ENCODE measurements at places on chromosomes 6 and 20. TPM values are rescaled to one million over a fixed set of nuclear protein-coding genes. Genes with fewer than 3 reads are reported as not detected.

PDYN gene
- not detected for total RNA-seq

CRISP3 gene
- not detected for total RNA-seq

MUC21 gene
- total RNA-seq: not detected

PTGIS gene
- not detected for total RNA-seq

PAK1IP1 gene
- 4.6 TPM for total RNA-seq

BMP2 gene
- 0.66 TPM for total RNA-seq

CEP85L gene
- total RNA-seq: 75.0 TPM

DNA sequence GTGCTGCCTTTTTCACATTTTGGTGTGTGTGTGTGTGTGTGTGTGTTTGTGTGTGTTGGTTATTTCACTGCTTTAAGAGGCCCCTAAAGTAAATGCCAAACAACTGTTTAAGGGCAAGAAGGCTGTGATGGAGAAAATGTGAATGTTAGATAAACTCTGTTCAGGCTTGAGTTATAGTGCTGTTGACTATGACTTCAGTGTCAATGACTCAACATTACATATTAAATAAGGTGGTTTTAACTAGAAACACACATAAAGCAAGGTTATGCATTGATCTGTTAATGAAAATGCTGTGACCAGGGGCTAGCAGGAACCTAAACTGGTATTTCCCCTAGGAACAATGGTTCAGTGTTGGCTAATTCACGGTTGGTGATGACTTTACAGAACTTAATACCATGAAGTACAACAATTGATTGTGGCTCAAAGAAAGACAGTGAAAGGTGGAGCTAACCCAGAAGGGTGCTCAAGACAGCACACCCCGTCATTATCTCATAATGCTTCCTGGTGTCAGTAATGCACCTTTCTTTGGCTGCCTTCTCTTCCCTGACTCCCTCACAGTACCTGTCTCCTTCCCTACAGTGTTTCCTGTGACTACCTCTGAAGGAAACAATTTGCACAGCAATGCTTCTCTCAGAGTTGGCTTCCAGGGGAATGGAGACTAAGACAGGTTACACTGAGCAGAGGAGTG lies 116.1 kb downstream of the RIN2 start:
- no peaks in the 10 kb centered on the region for H3K36me3 ChIP-seq
- DNase-seq: no peak
- no peak overlapping the region for H3K27ac ChIP-seq
- H3K4me1 ChIP-seq: no peaks in the 10 kb centered on the region
- H3K27me3 ChIP-seq: no peaks in the 10 kb centered on the region

DNA sequence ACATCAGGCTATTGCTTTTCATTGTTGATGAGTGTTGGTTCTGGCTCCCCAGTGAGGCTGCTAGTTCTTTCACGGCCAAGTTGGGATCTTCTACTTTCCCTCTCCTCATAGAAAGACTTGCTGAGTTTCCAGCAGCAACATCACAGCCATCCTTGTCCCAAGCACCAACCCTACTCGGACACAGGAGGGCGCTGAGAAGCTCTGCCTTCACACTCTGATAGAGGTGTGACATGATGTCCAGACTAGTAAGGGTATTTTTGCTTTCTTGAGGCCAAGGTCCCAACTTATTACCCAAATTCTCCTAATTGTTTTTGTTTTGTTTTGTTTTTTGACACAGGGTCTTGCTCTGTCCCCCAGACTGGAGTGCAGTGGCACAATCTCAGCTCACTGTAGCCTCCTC lies 3.0 kb upstream of the GCM1 start:
- no peaks in the 10 kb centered on the region for H3K36me3 ChIP-seq
- no peaks in the 10 kb centered on the region for H3K27me3 ChIP-seq
- no peak overlapping the region for H3K27ac ChIP-seq
- no peak for DNase-seq

- H3K36me3 ChIP-seq: no peaks in the 10 kb centered on the region
- H3K27me3 ChIP-seq: no peaks in the 10 kb centered on the region
- no peak for DNase-seq
- no peak overlapping the region for H3K27ac ChIP-seq
Observed at GRCh38 chr6:107625264-107625663, 135.3 kb downstream of the SOBP start.

- no peak overlapping the region for H3K4me3 ChIP-seq
- no peaks in the 10 kb centered on the region for H3K27me3 ChIP-seq
- no peak for DNase-seq
- H3K27ac ChIP-seq: no peak overlapping the region
- peaks cover 22% of the 10 kb centered on the region for H3K36me3 ChIP-seq
Observed at GRCh38 chr6:18216411-18216810, 47.9 kb downstream of the DEK start.

DNA sequence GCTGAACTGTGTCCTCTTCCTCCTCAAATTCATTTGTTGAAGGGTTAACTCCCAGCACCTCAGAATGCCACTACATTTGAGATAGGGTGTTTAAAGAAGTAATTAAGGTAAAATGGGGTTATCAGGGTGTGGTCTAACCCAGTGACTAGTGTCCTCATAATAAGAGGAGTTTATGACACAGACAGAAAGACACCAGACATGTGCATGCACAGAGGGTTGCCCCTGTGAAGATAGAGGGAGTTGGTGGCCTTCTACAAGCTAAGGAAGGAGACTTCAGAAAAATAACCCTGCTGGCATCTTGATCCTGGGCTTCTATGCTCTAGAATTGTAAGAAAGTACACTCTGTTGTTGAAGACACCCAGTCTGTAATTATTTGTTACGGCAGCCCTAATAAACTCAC lies 24.9 kb upstream of the EDN1 start:
- peaks cover 5% of the 10 kb centered on the region for H3K4me1 ChIP-seq
- H3K27ac ChIP-seq: no peak overlapping the region
- DNase-seq: no peak
- H3K36me3 ChIP-seq: no peaks in the 10 kb centered on the region
- H3K4me3 ChIP-seq: no peak overlapping the region

DNA sequence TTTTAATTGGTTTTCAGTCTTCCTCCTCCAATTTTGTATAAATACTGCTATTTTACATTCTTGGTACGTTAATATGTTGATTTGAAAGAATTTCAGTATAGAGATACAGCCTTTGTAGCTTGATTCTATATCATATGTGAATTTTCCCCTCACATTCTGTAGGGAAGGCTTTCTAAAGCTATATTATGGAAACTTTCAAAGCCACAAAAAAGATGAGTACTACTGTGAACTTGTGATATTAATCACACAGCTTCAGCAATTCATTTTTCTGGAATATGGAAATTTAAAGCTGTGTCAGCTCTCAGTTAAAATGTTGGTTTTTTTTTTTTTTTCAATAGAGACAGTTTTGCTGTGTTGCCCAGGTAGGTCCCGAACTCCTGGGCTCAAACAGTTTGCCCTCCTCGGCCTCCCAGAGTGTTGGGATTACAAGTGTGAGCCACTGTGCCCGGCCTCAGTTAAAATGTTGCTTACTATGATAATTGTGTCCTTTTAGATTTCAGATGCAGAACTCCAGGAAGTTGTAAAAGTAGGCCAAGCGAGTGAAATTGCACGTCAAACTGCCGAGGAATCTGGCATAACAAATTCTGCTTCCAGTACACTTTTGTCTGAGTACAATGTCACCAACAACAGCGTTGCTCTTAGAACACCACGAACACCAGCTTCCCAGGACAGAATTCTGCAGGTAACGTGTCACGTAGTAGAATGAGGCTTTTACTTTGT lies 20.6 kb downstream of the CDC5L start:
- H3K4me1 ChIP-seq: no peaks in the 10 kb centered on the region
- H3K27me3 ChIP-seq: no peaks in the 10 kb centered on the region
- no peak for DNase-seq

GRCh38 chr20:46592580-46593362 lies 42.3 kb upstream of the OCSTAMP start:
- DNase-seq: peak; percentile 15
- H3K36me3 ChIP-seq: no peaks in the 10 kb centered on the region
- H3K4me1 ChIP-seq: peaks cover 15% of the 10 kb centered on the region
- H3K4me3 ChIP-seq: no peak overlapping the region
- no peaks in the 10 kb centered on the region for H3K27me3 ChIP-seq
- H3K27ac ChIP-seq: no peak overlapping the region

DNA sequence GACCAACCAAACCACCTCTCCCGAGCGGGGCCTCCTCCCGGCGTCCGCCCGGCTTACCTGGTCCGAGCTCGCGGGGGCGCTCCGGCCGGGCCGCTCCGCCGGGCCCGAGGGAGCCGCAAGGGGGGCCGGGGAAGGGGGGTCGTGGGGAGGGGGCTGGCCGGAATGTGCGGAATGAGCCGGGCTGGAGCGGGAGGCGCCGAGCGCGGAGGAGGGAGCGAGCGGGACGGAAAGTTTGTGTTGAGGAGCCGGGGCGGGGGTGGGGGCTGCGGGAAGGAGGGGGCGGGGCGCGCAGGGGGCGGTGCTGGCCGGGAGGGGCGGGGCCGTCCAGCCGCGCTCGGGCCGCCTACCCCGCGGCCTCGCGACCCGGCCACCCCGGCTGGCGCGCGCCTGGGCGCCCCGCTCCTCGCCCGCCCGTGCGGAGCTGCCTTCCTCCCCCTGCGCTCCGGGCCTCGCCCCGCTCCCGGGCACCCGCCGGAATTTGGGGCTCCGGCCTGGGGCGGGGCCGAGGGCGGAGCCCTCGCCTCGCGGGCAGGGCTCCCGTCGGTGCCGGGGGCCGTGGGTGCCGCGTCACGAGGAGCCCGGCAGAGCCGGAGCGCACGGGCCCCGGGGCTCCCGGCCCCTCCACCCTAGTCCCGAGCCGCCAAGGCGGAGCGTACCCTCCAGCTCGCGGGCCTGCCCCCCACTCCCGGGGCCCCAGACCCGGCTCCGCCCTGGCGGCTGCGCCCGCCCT lies at the start of gene TEAD3:
TEAD3 (minus strand) TSS at position 239 of the 730 bp plus-strand sequence.
- H3K27me3 ChIP-seq: peaks cover 16% of the 10 kb centered on the region
- no peaks in the 10 kb centered on the region for H3K36me3 ChIP-seq
- peak; percentile 71 for DNase-seq
- H3K27ac ChIP-seq: no peak within 1 kb of the TSS

DNA sequence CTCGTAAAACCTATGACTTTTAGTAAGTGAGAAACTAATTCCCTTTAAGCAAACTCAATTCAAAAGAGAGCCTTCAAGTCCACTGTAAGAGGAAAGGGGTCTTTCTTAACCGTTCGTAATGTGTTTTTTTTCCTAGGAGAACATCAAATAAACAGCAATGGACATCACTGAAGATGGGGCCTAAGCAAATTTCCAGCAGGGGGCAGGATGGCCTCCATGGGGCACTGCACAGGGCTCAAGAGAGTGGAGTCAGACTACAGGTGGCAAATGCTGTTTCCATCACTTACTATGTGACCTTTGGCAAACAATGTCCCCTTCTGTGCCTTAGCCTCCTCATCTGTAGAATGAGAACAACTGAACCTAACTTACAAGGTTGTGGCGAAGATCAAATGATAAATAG lies 88.7 kb downstream of the ARHGAP18 start:
- no peak for DNase-seq
- H3K4me1 ChIP-seq: no peaks in the 10 kb centered on the region
- no peak overlapping the region for H3K27ac ChIP-seq
- H3K4me3 ChIP-seq: no peak overlapping the region
- no peaks in the 10 kb centered on the region for H3K27me3 ChIP-seq
- peaks cover 2% of the 10 kb centered on the region for H3K36me3 ChIP-seq

- H3K27ac ChIP-seq: no peak overlapping the region
- no peak overlapping the region for H3K4me3 ChIP-seq
- H3K4me1 ChIP-seq: no peaks in the 10 kb centered on the region
- DNase-seq: no peak
- H3K36me3 ChIP-seq: no peaks in the 10 kb centered on the region
- no peaks in the 10 kb centered on the region for H3K27me3 ChIP-seq
Observed at GRCh38 chr6:138487102-138487604, 12.1 kb downstream of the NHSL1 start.

GRCh38 chr6:109465772-109466171 lies 10.2 kb upstream of the MICAL1 start:
- H3K27ac ChIP-seq: no peak overlapping the region
- H3K27me3 ChIP-seq: no peaks in the 10 kb centered on the region
- H3K4me3 ChIP-seq: no peak overlapping the region
- peaks cover 81% of the 10 kb centered on the region for H3K36me3 ChIP-seq

GRCh38 chr6:10237298-10238038 lies 177.4 kb downstream of the TFAP2A start:
- no peak overlapping the region for H3K27ac ChIP-seq
- H3K27me3 ChIP-seq: no peaks in the 10 kb centered on the region
- no peak overlapping the region for H3K4me3 ChIP-seq
- no peak for DNase-seq
- no peaks in the 10 kb centered on the region for H3K36me3 ChIP-seq
- no peaks in the 10 kb centered on the region for H3K4me1 ChIP-seq

- no peaks in the 10 kb centered on the region for H3K4me1 ChIP-seq
- H3K27me3 ChIP-seq: no peaks in the 10 kb centered on the region
- H3K4me3 ChIP-seq: no peak overlapping the region
Observed at GRCh38 chr6:72218125-72218524, 331.8 kb downstream of the RIMS1 start.

- no peak overlapping the region for H3K27ac ChIP-seq
- H3K36me3 ChIP-seq: peaks cover 63% of the 10 kb centered on the region
- no peak overlapping the region for H3K4me3 ChIP-seq
- DNase-seq: no peak
Observed at GRCh38 chr6:35292494-35292893, 5.1 kb upstream of the DEF6 start.

DNA sequence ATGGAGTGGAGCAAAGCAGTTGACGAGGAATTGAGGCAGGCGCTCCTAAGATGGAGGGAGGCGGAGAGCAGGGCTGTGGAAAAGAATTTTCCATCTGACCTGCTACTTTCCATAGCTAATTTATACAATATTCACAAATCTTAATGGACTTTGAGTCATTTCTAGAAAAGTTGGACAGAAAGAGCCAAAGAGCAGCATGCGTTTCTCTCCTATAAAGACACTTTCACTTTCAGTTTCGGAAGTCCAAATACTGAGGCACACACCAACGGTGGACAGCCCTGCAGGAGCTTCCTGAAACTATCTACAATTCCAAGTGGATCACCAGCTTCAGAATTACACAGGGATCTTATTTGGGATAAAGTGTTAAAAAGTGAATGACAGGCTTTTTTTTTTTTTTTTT lies 43.5 kb downstream of the PANK2 start:
- H3K36me3 ChIP-seq: no peaks in the 10 kb centered on the region
- no peaks in the 10 kb centered on the region for H3K27me3 ChIP-seq
- DNase-seq: no peak

DNA sequence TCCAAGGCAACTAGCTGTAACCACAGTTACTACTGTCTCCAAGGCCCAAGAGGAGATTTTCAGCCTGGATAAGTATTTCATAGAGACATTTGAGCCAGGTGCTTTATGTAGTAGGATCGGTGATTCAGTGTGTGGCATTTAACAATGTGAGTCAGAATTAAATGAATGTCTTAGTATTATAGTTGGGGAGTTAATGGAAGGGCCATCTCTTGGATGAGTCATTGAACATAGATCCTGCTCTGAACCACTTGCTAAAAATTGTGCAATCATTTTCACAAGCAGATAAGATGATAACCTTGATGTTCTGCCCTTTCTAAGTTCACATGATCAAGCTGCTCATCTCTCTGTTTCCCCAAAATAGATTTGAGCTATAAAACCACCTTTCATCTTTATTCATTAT lies 668.9 kb upstream of the CITED2 start:
- no peak overlapping the region for H3K27ac ChIP-seq
- H3K36me3 ChIP-seq: no peaks in the 10 kb centered on the region
- no peaks in the 10 kb centered on the region for H3K4me1 ChIP-seq
- DNase-seq: no peak
- H3K4me3 ChIP-seq: no peak overlapping the region

Data from natural killer cell (primary cell).